Endothelial cell (in vitro differentiated cells): ENCODE measurements at places on chromosomes 12 and 14. TPM values are rescaled to one million over a fixed set of nuclear protein-coding genes. Genes with fewer than 3 reads are reported as not detected.
A peak's percentile ranks its signal among the peaks of the same experiment; 100 is the strongest.

GRCh38 chr12:106317406-106318082, 15.0 kb downstream of the TCP11L2 start:
- H3K27ac ChIP-seq, result no peak overlapping the region
- DNase-seq, result no peak
- H3K27me3 ChIP-seq, result no peaks in the 10 kb centered on the region
- H3K36me3 ChIP-seq, result no peaks in the 10 kb centered on the region

Gene MED13L
- total RNA-seq, result 97.0 TPM

Gene MORN3
- 1.2 TPM for total RNA-seq

- H3K27me3 ChIP-seq, result peaks cover 17% of the 10 kb centered on the region
- no peak overlapping the region for H3K27ac ChIP-seq
- no peak for DNase-seq
- H3K4me1 ChIP-seq, result no peaks in the 10 kb centered on the region
These were observed 14.0 kb upstream of the RABGGTA start for GRCh38 chr14:24285351-24285750.

Gene ALG10
- total RNA-seq, result 11.8 TPM

DNA sequence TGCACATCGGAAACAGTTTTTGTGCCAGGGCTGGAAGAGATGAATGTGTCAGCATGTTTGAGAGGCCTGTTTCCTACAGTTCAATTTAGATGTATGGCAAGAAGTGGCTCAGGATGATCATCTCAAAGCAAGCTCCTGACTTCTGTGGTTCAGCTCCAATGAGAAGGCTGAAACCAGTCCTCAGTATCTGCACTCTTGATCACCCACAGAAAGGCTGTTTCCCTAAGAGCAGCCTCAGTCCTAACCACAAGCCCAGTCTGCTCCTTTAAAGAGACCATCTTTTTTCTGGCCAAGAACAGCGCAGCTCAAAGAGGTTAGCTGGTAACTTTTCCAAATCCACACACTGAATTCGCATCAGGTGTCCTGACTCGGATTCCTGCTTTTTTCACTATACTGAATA, 19.2 kb downstream of the CSRP2 start:
- peaks cover 6% of the 10 kb centered on the region for H3K27me3 ChIP-seq
- peaks cover 49% of the 10 kb centered on the region for H3K36me3 ChIP-seq
- no peaks in the 10 kb centered on the region for H3K4me1 ChIP-seq
- H3K4me3 ChIP-seq, result no peak overlapping the region

DNA sequence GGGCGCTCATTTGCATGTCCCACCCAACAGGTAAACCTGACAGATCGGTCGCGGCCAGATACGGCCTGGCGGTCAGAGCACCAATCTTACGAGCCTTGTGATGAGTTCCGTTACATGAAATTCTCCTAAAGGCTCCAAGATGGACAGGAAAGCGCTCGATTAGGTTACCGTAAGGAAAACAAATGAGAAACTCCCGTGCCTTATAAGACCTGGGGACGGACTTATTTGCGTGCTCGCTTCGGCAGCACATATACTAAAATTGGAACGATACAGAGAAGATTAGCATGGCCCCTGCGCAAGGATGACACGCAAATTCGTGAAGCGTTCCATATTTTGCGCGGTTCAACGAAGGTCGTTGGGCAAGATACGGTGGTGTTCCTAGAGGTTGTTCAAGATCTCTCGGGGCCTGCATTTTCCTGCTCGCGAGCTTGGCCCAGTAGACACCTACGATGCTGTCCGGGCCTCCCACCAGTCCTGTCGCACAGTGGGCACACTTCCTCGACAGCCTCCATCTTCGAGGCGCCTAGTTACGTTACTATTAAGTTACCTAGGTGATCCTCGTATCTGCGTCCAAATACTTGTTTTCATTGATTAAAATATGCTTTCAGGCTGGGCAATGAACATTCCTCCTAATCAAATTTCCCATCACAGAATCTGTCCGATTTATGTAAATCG, at the start of gene RNU6-7:
RNU6-7 (plus strand) TSS at position 230 of the 675 bp plus-strand sequence.
- DNase-seq, result peak; percentile 39
- peaks cover 7% of the 10 kb centered on the region for H3K4me1 ChIP-seq
- H3K36me3 ChIP-seq, result no peaks in the 10 kb centered on the region

GRCh38 chr12:19450362-19450761, 11.1 kb downstream of the AEBP2 start:
- no peak for DNase-seq
- peaks cover 7% of the 10 kb centered on the region for H3K36me3 ChIP-seq
- no peak overlapping the region for H3K4me3 ChIP-seq
- no peak overlapping the region for H3K27ac ChIP-seq

Gene DDN
- total RNA-seq, result 0.10 TPM

Gene ALX1
- 3.1 TPM for total RNA-seq

GRCh38 chr12:62995097-62995496, 60.1 kb upstream of the PPM1H start:
- no peaks in the 10 kb centered on the region for H3K36me3 ChIP-seq
- DNase-seq, result no peak
- H3K27me3 ChIP-seq, result peaks cover 1% of the 10 kb centered on the region
- peaks cover 22% of the 10 kb centered on the region for H3K4me1 ChIP-seq
- no peak overlapping the region for H3K27ac ChIP-seq
- no peak overlapping the region for H3K4me3 ChIP-seq

Gene INHBC
- total RNA-seq, result not detected

GRCh38 chr14:68534276-68534675, 258.6 kb downstream of the ZFP36L1 start:
- DNase-seq, result no peak
- H3K27me3 ChIP-seq, result peaks cover 3% of the 10 kb centered on the region
- H3K4me3 ChIP-seq, result no peak overlapping the region
- peaks cover 10% of the 10 kb centered on the region for H3K36me3 ChIP-seq
- H3K27ac ChIP-seq, result no peak overlapping the region

Gene LUM
- 0.18 TPM for total RNA-seq

- no peak overlapping the region for H3K4me3 ChIP-seq
- H3K4me1 ChIP-seq, result no peaks in the 10 kb centered on the region
- H3K27ac ChIP-seq, result no peak overlapping the region
- no peaks in the 10 kb centered on the region for H3K27me3 ChIP-seq
- H3K36me3 ChIP-seq, result no peaks in the 10 kb centered on the region
These were observed 8.7 kb upstream of the A2ML1 start for GRCh38 chr12:8813572-8814357.

Gene EXOC5
- total RNA-seq, result 131 TPM

GRCh38 chr14:61513986-61514830, 181.1 kb upstream of the HIF1A start:
- H3K4me1 ChIP-seq, result peaks cover 14% of the 10 kb centered on the region
- DNase-seq, result no peak
- no peak overlapping the region for H3K27ac ChIP-seq
- no peaks in the 10 kb centered on the region for H3K27me3 ChIP-seq

- H3K27ac ChIP-seq, result no peak overlapping the region
- H3K36me3 ChIP-seq, result no peaks in the 10 kb centered on the region
- H3K4me1 ChIP-seq, result no peaks in the 10 kb centered on the region
- H3K27me3 ChIP-seq, result no peaks in the 10 kb centered on the region
- no peak for DNase-seq
These were observed 728.8 kb upstream of the LMO3 start for GRCh38 chr12:17334784-17335183.

GRCh38 chr14:57753821-57754220, 112.1 kb downstream of the SLC35F4 start:
- no peak overlapping the region for H3K27ac ChIP-seq
- no peak for DNase-seq
- H3K27me3 ChIP-seq, result peaks cover 2% of the 10 kb centered on the region
- H3K4me1 ChIP-seq, result peaks cover 6% of the 10 kb centered on the region

DNA sequence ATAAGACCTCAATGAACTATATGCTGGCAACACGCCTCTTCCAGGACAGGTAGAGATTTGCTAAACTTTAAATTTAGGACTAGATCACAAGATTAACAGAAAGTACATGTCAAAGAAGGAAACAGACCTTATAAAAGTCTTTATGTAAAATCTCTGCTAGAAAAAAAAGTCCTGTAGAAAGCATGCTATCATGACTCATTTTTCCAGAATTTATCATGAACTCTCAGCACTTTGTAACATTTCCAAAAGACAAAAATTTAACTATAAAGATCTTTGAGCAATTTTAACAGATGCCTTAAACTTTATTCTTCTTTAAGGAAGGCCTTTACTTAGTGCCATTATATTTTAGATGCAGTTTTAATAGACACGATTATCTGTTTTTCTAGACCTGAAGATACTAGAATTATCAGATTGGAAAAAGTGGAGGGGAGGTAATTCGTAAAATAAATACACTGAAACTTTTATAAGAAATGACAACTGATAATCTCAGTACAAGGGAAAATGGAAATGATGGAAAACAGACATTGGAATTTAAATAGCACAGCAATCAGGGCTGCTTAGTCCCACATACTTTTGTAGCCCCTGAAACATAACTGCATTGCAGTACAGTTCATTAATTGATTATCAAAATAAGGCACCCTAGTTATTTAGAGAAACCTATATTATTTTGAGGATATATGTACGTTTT, 92.0 kb downstream of the TTLL5 start:
- H3K27me3 ChIP-seq, result no peaks in the 10 kb centered on the region
- no peak for DNase-seq
- H3K36me3 ChIP-seq, result peaks cover 8% of the 10 kb centered on the region
- no peaks in the 10 kb centered on the region for H3K4me1 ChIP-seq

DNA sequence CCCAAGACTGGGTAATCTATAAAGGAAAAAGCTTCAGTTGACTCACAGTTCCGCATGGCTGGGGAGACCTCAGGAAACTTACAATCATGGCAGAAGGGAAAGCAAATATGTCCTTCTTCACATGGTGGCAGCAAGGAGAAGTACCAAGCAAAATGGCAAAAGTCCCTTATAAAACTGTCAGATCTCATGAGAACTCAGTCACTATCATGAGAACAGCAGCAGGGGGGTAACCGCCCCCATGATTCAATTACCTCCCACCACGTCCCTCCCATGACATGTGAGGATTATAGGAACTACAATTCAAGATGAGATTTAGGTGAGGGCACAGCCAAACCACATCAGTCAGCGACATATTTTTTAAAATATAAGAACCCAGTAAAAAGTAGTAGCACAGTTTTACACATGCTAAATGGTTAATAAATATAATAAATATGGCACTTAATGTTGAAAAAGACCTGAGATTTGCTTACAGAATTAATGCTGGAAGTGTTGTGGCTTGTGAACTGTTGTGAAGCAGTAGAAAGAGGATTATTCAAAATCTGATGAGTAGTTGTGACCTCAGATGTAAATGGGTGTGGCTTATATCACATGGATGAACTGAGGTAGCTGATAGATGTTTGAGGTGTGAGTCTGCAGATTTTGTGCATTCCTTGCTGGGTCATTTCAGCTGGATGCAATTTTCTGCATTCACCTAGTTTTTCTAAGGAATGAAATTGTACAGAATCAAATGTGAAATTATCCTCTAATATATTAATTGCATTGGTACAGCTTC, 46.9 kb upstream of the CHPT1 start:
- H3K36me3 ChIP-seq, result no peaks in the 10 kb centered on the region
- DNase-seq, result no peak
- H3K4me1 ChIP-seq, result no peaks in the 10 kb centered on the region
- no peak overlapping the region for H3K27ac ChIP-seq
- no peak overlapping the region for H3K4me3 ChIP-seq

Gene SLC6A15
- total RNA-seq, result 5.3 TPM

GRCh38 chr12:102430661-102431060, 49.7 kb downstream of the IGF1 start:
- no peaks in the 10 kb centered on the region for H3K4me1 ChIP-seq
- no peaks in the 10 kb centered on the region for H3K36me3 ChIP-seq
- no peak for DNase-seq
- H3K27ac ChIP-seq, result no peak overlapping the region
- H3K4me3 ChIP-seq, result no peak overlapping the region

DNA sequence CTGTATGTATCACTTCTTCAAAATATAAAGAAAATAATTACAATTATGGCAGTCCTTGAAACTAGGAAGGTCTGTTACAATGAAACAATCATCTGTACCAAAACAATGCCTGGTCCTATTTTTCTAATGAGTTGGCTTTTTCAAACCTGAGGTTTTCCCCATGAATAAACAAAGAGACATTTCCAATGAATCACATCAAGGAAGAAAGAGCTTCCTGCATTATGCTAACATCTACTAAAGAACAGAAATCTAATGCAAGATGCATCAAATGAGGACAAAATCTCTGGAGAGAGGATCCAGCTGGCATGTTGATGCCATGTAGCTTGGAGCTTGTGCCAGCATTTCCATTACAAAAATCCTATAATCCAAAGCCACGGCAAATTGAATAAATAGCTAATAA, 29.3 kb downstream of the NIN start:
- H3K27me3 ChIP-seq, result peaks cover 4% of the 10 kb centered on the region
- H3K27ac ChIP-seq, result no peak overlapping the region
- H3K4me3 ChIP-seq, result no peak overlapping the region

GRCh38 chr14:48914921-48915320, 671.3 kb downstream of the RPS29 start:
- no peak overlapping the region for H3K4me3 ChIP-seq
- no peak overlapping the region for H3K27ac ChIP-seq
- H3K36me3 ChIP-seq, result no peaks in the 10 kb centered on the region
- no peaks in the 10 kb centered on the region for H3K4me1 ChIP-seq
- H3K27me3 ChIP-seq, result no peaks in the 10 kb centered on the region

Gene FIGNL2
- total RNA-seq, result 42.0 TPM

GRCh38 chr14:101426466-101426865, 134.8 kb upstream of the DIO3 start:
- peaks cover 1% of the 10 kb centered on the region for H3K27me3 ChIP-seq
- H3K27ac ChIP-seq, result no peak overlapping the region
- no peak overlapping the region for H3K4me3 ChIP-seq
- H3K4me1 ChIP-seq, result no peaks in the 10 kb centered on the region
- H3K36me3 ChIP-seq, result no peaks in the 10 kb centered on the region

GRCh38 chr12:121263206-121263935, 33.1 kb downstream of the CAMKK2 start:
- no peak for DNase-seq
- peaks cover 6% of the 10 kb centered on the region for H3K4me1 ChIP-seq

- peak overlapping the region; percentile 92 for H3K27ac ChIP-seq
- H3K27me3 ChIP-seq, result peaks cover 9% of the 10 kb centered on the region
- H3K36me3 ChIP-seq, result peaks cover 4% of the 10 kb centered on the region
- peaks cover 12% of the 10 kb centered on the region for H3K4me1 ChIP-seq
- DNase-seq, result no peak
- peak overlapping the region; percentile 97 for H3K4me3 ChIP-seq
These were observed 2.2 kb downstream of the BAZ1A start for GRCh38 chr14:34872822-34873588.

Gene CDK17
- total RNA-seq, result 112 TPM

GRCh38 chr12:12195081-12195480, 71.8 kb downstream of the LRP6 start:
- H3K36me3 ChIP-seq, result peaks cover 41% of the 10 kb centered on the region
- H3K27ac ChIP-seq, result peak overlapping the region; percentile 77
- H3K4me1 ChIP-seq, result peaks cover 63% of the 10 kb centered on the region
- peak overlapping the region; percentile 6 for H3K4me3 ChIP-seq
- peaks cover 3% of the 10 kb centered on the region for H3K27me3 ChIP-seq
- no peak for DNase-seq

Gene CLEC12A
- not detected for total RNA-seq

DNA sequence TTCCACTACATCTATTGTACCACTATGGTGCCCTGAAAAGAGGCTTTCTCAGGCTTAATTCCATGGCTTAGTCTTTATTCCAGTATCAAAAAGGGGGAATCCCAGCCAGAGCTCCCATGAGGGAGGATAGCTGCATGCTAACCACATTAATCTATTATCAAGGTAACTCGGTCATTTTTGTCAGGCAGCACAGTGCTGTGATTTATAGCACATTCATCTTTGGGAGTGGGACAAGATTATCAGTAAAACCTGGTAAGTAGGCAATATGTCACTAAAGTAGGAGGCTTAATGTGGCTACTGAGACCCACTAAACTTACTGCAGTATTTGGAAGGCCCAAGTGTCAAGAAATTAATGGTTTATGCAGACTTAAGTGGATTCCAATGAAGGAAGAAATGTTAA, 58.9 kb downstream of the DAD1 start:
- H3K4me3 ChIP-seq, result no peak overlapping the region
- no peaks in the 10 kb centered on the region for H3K27me3 ChIP-seq
- H3K36me3 ChIP-seq, result no peaks in the 10 kb centered on the region
- H3K27ac ChIP-seq, result no peak overlapping the region
- no peak for DNase-seq

Gene HOXC4
- not detected for total RNA-seq

Gene RERG
- total RNA-seq, result 2.5 TPM

Gene SOX5
- 23.1 TPM for total RNA-seq
